Mesenteric fat pad (tissue), 1 donor: ENCODE measurements at places on chromosomes 4 and X. TPM values are rescaled to one million over a fixed set of nuclear protein-coding genes. Genes with fewer than 3 reads are reported as not detected.

- no peak for DNase-seq
These were observed 72.7 kb downstream of the SPRY1 start for GRCh38 chr4:123469245-123469644.

DNA sequence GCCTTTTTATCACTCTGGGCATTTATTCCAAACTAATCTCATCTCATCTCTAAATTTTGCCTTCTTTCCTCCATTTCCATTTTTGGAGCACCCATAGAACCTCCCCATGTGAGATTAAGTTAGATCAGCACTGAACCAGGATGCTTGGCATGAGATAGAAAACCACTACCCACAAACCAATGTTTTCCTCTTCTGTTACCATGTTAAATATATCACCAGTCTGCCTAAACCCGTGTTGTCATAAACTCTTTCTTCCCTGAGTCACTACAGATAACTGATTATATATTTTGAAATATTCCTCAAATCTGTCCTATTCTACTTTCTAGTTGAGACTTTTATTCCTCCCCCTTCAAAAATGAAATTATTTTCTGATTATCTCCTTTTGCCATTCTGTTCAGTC is 37.6 kb downstream of the GABRB1 start:
- DNase-seq = no peak

- DNase-seq = no peak
These were observed 2620.0 kb downstream of the PCDH7 start for GRCh38 chr4:33340168-33340567.

GRCh38 chr4:36772154-36772516 is 472.4 kb upstream of the NWD2 start:
- DNase-seq = no peak

- no peak for DNase-seq
These were observed 256.5 kb downstream of the CAMK2D start for GRCh38 chr4:113505044-113505443.

GRCh38 chrX:130081421-130082045 is 28.8 kb downstream of the ELF4 start:
- no peak for DNase-seq

DNA sequence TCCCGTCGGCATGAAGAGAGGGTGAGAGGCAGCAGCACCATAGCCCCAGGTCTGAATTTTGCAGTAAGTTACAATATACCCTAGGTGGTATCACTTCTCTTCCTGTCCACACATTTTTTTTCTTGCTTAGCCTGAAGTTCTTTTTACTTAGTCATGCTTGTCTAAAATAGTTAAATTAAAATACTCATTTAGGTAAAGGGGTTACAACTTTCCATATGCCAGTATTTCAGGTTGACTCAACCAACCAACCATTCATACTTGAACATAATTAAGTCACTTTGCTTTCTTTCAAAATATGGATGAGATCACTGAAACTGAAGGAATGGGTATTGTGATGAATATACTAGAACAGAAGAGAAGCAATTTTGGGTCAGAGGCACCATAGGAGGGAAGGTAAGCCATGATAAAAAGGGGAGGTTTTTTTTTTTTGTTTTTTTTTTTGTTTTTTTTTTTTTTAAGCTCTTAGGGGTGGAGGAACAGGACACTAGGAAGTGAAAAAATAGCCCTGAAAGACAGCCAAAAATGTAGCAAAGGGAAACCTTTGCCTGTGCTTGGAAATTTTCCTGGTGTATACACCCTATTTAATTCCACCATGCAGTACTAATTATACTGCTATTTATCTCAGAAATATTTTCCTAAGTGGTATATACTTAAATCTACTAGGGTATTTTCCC is 41.8 kb downstream of the RPS6KA3 start:
- no peak for DNase-seq

DNA sequence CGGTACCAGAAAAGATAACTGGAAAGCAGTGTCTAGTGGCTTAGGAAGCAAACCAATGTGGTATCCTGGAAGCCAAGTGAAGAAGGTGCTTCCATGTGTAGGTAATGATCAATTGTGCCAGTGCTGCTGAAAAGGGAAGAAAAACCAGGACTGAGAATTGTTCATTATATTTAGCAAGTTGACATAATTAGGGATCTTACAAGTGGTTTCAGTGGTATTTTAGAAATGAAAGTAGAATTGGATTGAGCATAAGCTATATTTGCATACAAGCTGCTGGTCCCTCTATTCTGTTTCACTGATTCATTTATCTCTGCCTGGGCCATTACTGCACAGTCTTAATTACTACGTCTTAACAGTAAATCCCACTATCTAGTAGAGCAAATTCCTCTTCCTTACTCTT is 32.3 kb downstream of the PRDM8 start:
- DNase-seq = no peak

The RS1 gene
- total RNA-seq = not detected

DNA sequence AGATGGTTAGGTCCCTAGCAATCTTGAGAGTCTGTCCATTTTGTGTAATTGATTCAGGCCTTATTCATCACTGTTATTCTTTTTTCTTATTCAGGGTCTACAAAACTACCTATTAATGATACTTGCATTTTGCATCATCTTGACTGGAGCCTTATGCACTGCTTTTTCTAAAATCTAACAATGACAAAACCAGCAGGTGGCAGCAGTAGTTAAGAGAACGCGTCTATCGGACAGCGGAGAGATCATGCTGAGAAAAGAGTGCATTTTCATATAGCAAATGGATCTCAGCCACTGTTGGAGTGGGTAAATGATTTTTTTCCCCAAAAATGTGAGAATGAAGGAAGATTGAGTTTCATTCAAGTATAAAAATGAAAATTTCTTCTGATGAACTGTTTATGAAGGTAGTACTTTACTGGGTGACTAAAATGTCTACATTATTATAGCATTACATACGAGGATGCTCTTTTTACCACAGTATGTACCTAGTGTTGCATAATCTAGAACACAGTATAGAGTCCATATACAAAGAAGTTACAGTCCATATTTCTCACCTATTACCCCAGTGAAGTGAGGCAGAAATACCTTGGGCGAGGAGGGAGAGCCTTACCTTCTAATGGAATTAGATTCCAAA is 43.2 kb downstream of the TMEM144 start:
- DNase-seq = no peak

- no peak for DNase-seq
These were observed 2.2 kb downstream of the NEXMIF start for GRCh38 chrX:74922922-74923543.

The JADE3 gene
- 7.2 TPM for total RNA-seq

DNA sequence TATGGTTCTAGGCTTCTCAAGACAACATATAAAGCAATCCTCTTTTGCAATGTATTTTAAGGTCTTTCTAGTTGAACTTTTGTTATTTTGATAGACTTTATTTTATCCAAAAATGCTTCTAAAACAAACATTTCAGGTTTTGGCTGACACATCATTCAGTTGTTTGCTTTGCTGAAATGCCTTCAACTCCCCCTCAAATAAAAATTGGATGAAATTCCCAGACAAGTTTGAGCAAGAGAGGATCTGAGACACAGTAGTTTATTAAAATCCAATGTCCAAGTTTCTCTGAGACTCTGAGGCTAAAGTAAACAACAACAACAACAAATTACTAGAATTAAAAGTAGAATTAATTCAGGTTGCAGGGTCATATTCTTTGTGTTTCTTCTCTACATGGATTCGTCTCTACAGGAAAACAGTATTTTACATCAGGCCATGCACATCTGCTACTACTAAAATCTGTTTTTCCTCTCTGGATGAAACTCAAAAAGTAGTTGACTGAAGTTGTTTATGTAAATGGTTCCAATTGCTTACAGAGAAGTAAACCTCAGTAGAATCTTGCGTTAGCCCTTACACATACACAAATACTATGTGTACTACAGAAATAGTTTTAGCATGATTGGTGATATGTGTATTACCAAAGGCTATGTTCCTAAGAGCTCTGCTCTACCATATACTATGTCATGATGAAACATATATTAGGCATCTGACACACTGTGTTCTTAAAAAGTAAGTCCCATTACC is 64.9 kb downstream of the PRSS12 start:
- no peak for DNase-seq

DNA sequence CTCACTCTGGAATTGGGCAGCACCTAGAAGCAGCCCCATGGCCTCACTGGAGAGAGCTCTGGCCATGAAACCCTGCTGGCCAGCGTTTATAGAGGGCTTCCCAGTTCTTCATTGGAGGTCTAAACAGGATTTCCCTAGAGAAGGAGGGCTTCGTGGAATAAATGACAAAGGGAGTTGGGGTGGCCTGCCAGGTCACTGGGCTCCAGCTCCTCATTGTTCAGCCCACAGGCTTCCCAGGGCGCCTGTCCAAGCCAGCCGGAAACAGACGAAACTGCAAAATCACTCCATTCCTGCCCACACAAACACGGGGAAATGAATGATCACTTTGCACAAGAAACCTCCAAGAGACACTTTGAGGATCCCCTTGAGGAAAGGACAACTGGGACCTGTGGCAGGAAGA is 189.7 kb downstream of the TSPAN5 start:
- no peak for DNase-seq

The EOLA2 gene
- total RNA-seq = 37.6 TPM

The ADH1B gene
- total RNA-seq = 2,315 TPM

- no peak for DNase-seq
These were observed 95.1 kb downstream of the TSPAN7 start for GRCh38 chrX:38656350-38656915.

DNA sequence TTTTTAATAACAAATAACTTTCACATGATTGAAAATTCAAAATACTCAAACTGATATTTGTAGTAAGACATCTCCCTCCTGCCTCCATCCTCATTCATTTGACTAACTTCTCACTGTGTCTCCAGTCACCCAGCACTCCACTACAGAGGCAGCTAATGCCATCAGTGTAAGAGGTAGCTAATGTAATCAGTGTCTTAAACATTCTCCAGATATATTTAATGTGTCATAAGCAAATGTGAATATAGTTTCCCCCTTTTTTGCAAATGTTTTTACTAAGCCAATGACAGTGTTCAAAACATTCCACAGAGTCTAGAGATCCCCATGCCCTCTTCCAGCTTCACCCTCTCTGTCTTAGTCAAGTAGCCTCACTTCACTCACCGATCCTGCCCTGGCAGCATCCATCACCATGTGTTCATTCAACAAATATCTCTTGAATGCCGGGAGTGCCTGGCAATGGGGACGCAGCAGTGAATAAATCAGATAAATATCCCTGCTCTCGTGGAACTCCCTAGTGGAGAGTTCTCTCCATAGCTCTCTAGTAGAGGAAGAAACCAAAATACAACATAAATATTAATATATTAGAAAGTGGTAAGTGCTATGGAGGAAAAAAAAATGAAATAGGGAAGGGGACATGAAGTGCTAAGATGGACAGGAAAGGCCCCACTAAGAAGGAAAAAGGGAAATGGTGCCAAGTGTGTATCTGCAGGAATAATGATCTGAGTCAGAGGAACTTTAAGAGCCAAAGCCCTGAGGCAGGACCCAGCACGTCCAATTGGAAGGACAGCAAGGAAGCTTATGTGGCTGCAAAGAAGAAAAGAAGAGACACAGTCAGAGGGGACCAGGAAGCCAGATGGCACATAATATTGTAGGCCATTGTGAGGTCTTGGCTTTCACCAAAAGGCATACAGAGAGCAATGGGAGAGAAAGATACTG is 18.7 kb downstream of the SCFD2 start:
- DNase-seq = no peak

DNA sequence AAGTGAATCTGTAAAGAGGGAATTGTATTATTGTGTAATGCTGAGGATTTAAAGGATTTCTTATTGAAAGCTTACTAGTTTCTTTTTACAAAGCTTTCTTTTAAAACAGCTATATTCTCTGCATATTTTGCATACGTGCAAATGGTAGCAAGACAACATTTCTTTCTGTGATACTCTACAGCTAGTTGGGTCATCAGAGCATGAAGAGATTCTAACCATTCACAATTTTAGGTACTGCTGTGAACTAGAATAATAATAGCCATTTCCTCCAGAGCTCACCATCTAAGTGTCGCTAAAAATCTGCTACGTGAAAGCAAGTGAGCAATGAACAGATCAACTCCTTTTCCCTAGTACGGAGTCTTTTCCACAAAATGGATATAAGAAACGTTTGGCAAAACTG is 37.3 kb downstream of the ARHGAP6 start:
- DNase-seq = no peak
